Esophagus mucosa (tissue), 1 donor: ENCODE measurements at places on chromosomes 4 and X. TPM values are rescaled to one million over a fixed set of nuclear protein-coding genes. Genes with fewer than 3 reads are reported as not detected.
A peak's percentile ranks its signal among the peaks of the same experiment; 100 is the strongest.

Gene CRMP1
- total RNA-seq: 1.8 TPM

GRCh38 chr4:14918336-14918735 lies 83.9 kb upstream of the CPEB2 start:
- no peak for ATAC-seq

DNA sequence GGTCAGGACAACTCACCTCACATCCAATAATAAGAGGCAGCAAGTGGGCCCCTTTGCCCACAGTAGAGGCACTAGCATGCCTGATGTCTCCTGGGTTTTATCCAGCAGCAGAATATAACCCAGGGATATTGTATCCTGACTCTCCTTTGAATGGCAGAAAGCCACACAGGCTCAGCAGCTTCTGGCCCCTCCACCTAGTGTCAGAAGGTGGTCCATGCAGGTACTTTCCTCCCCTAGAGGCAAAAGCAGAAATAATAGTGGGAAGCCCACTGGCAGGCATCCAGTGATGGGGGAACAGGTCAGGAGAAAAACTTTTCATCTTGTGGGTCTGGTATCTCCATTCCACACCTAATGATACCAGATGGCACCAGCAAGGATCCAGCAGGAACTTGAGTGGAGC lies 75.5 kb upstream of the IRS4 start:
- ATAC-seq: no peak

- ATAC-seq: peak; percentile 44
Observed at GRCh38 chr4:82561786-82562563, at the start of gene TMEM150C. Gene TMEM150C, minus strand, starts transcription at chr4:82561988. Its CDS starts 57,331 bp downstream, at chr4:82504657.

- ATAC-seq: no peak
Observed at GRCh38 chr4:54695788-54696187, 38.0 kb downstream of the KIT start.
